Caki2 (cell line): ENCODE measurements at places on chromosomes 3 and 15.
A peak's percentile ranks its signal among the peaks of the same experiment; 100 is the strongest.

DNA sequence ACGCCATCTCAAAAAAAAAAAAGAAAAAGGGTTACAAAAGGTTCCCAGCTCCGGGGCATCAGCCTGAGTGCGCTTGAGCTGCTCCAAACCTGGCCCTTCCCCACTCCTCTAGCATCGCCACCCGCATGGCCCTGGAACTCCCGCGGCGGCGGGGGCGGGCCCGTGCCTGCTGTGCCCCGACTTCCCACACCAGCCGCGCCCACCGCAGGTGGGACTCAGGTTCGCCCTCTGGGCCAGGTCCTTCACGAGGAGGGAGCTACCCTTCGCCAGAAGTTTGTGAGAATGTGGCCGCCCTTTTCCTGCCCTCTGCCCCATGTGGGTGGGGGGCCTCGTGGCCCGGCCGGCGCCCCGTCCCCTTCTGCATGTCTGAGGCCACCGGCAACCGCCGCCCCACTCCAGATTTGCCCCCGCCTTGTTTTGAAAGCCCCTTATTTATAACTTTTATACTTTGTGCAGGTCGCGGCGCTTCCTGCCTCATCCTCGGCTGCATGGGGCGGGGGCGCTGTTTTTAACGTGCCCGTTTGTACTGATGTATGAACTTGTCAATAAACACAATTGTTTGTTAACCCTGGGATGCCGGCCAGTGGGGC lies 507 bp upstream of the JMJD7 start:
- peak; percentile 21 for DNase-seq

DNA sequence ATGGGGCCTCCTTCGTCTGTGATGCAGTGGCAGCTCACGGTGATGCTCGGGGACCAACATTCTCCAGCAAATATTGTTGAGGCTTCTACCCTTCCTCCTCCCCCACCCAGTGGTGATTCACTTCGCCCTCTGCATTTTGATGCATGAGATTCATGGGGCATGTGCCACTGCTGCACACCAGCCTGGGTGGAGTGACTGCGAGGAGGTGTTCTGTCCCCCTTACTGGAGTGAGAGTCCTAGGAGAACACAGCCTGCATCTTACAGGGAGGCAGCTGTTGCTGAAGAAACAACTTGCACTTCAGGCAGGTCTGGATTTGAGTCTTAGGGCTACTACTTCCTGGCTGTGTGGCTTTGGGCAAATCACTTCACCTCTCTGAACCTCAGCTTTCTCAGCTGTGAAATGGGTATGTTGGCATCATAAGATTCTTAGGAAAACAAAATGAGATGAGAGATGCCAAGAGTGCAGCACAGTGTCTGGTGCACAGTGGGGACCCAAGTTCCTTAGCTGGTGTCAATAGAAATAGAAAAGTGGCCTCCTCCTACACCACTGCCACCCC lies 10.2 kb upstream of the SKOR1 start:
- no peak for DNase-seq

GRCh38 chr3:173739726-173740125 lies 342.2 kb downstream of the NLGN1 start:
- no peak for DNase-seq

GRCh38 chr15:101399431-101399830 lies 90.1 kb downstream of the PCSK6 start:
- DNase-seq, result no peak

- peak; percentile 22 for DNase-seq
Observed at GRCh38 chr15:84082739-84083138, 152.8 kb upstream of the GOLGA6L4 start.

- DNase-seq, result no peak
Observed at GRCh38 chr15:101431301-101431700, 58.2 kb downstream of the PCSK6 start.
